RPMI8226 (cell line): ENCODE measurements at places on chromosomes 12 and 14.

DNA sequence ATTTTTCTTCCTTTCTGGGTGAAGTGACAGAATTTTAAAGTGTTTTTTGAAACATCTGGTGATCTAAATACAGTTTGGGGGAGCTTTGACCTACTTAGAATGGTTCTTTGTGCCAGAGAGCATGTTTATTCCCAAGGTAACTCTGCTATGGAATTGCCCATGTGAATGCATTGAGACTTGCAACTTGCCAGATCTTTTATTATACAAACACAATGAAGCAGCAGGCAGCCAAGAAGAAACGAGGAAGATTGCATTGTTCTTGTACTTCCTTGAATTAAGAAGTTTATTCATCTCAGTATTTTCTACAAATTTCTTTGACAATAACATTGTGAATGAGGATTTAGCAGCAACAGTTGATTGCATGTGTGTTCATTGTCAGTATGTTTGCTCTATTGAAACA, 55.5 kb downstream of the FGD4 start:
- DNase-seq: no peak

DNA sequence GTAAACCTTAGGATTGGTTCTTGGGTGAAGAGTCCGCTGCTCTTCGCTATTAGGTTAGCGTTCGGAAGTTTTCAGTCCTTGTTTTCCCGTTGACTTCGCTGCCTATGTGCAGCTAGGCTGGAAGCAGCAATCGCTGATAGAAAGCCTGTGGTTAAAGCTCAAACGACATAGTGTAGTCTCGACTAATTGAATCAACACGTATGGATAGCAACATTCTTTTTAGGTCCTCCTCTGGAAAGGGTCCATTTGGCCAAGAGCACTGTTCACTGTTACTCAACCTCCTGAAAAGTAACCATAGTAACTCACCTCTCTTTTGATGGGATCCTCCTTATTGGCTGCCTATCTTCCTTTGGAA, 355.5 kb downstream of the SNAPC1 start:
- no peak for DNase-seq

GRCh38 chr12:20420557-20420956, 52.2 kb downstream of the PDE3A start:
- DNase-seq: no peak

- DNase-seq: no peak
These were observed 146.4 kb downstream of the TMX1 start for GRCh38 chr14:51386411-51386810.

DNA sequence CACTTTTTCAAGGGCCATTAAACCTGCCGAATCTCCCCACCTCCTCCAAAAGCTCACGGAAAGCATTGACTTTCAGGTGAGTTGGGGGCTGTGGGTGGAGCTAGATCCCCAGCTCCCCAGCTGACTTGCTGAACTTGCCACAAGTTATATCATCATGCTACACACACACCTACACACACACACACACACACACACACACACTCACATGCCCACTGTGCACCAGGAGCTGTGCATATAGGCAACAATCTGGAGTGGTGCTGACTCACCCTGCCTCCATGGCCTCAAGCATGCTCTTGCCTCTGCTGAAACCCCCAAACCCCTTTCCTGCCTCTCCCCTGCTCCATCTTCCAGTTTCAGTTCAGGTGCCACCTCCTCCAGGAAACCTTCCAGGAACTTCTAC, 26.1 kb downstream of the SERPINA3 start:
- no peak for DNase-seq

DNA sequence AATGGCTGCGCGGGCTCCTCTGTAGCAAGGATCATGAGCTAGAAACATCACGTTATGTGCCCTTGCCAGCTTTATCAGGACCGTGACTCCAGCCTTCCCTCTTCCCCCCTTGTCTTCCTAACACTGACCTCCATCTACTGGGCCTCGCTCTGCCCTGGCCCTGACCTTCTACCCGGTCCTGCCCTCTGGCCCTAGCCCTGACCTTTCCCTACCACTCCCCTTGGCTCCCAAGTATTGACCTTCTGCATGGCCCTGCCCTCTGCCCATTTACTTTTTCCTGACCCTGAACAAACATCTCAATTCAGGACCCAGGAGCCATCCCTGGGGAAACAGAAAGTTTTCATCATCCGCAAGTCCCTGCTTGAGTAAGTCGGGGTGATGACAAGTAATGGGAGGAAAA, 2.0 kb downstream of the SOAT2 start:
- no peak for DNase-seq

DNA sequence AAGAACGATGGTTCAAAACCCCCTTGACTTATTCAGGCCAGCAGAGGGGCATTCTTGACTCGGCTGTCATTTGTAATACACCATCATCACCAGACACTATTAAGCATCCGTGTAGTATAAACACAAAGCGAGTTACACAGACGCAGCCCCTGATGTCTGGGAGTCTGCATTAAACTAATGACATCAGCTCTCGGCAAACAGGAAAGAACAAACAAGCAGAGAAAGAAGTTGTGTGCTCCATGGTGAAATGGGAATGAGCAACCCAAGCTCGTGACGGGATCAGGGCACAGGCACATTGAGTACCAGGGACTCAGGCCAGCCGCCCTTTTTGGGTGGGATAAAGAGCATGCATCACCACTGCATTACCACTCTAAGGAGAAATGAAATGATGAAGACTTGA, 460.1 kb downstream of the MED13L start:
- DNase-seq: no peak

DNA sequence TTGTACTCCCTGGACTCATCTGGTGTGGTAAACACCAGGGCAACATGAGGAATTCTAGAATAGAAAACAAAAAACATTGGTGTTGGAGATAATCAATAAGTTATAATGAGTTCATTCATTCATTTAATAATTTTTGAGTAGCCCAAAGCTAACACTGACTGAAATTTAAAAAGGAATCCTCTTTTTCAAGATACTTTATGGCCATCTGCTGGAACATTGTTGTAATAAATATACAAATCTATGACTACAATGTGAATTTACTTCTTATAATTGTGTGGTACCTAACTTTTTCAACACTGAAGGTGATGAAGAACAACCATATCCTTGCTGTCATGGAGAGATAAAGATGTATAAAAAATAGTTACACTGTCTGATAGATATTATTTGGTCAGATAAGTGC, 687.3 kb upstream of the MIS18BP1 start:
- DNase-seq: no peak

GRCh38 chr12:29159661-29160060, 10.6 kb downstream of the FAR2 start:
- no peak for DNase-seq

GRCh38 chr12:93539821-93540220, 32.7 kb upstream of the SOCS2 start:
- DNase-seq: no peak

DNA sequence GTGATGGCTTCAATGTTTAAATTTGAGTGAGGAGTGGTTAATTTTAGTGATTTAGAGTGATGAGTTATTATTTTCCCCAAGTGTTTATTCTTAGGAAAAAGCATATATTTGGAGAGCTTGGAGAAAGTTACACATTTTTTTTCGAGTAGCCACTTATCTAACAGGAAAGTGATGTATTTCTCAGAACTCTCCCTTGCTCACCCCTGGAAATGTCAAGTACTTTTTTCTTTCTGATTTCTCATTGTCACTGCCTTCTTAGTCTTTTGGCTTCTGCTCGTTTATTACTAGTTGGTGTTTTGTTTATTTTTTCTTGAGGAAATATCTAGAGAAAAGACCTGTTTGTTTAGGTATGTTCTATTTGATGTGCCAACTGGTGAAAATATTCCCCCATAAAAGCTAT, 58.8 kb downstream of the AEBP2 start:
- no peak for DNase-seq

DNA sequence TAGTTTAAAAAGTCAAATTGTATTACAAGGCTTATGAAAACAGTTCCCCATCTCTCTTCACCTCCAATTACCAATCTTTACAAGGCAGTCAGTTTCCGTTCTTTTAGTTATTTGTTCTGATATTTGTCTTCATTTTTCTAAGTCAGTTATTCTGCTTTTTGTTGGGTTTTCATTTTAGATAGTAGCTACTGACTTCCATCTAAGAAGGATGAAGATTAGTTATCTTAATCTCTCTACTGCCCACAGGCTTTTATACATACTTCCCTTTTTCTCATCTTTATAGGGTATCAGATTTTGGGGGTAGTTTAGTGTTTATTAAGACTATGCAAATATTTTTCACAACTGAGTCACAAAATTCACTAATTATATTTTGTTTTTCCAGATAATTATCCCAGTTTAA, 38.4 kb downstream of the FRS2 start:
- DNase-seq: no peak

- no peak for DNase-seq
These were observed 146.3 kb upstream of the CNOT2 start for GRCh38 chr12:70096759-70097410.

DNA sequence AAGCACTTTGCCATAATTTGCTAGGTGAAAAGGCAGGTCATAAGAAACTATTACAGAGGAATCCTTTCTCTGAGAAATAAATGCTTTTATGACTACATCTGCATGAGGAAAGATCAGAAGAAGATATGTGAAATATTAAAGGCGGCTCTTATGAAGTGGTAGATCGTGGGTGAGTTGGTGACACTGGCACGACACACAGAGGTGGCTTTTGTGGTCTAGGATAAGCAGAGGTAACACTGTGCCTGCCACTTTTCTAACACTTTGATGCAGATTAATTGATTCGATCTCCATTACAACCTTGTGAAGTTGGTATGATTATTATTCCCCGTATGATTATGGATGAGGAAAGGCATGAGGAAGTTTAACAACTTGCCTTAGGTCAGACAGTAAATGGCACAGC, 60.0 kb upstream of the ELK3 start:
- DNase-seq: no peak

GRCh38 chr12:94445662-94446061, 14.0 kb downstream of the CEP83 start:
- DNase-seq: no peak

GRCh38 chr12:6607751-6608591, 792 bp upstream of the CHD4 start:
- peak; percentile 78 for DNase-seq

GRCh38 chr12:96106137-96106536, 70.8 kb upstream of the LTA4H start:
- DNase-seq: no peak

- no peak for DNase-seq
These were observed 77.7 kb downstream of the PLXNC1 start for GRCh38 chr12:94225947-94226630.

- DNase-seq: no peak
These were observed 37.1 kb downstream of the NID2 start for GRCh38 chr14:52031781-52032180.

DNA sequence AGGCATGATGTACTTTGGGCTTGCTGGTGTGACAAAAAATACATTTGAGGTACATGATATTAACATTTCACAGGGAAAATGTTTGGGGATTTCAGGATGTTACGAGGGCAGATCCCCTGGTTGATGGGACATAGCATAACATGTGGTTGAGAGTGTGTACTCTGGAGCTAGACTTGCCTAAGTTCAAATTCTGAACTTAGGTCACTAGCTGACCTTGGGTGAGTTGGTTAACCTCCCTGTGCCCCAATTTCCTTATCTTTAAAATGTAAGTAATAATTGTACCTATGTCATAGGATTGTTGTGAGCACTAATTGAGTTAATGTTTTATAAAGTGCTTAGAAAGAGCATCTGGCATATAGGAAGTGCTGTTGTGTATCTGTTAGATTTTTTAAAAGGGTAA, 64.7 kb upstream of the ATF1 start:
- no peak for DNase-seq

DNA sequence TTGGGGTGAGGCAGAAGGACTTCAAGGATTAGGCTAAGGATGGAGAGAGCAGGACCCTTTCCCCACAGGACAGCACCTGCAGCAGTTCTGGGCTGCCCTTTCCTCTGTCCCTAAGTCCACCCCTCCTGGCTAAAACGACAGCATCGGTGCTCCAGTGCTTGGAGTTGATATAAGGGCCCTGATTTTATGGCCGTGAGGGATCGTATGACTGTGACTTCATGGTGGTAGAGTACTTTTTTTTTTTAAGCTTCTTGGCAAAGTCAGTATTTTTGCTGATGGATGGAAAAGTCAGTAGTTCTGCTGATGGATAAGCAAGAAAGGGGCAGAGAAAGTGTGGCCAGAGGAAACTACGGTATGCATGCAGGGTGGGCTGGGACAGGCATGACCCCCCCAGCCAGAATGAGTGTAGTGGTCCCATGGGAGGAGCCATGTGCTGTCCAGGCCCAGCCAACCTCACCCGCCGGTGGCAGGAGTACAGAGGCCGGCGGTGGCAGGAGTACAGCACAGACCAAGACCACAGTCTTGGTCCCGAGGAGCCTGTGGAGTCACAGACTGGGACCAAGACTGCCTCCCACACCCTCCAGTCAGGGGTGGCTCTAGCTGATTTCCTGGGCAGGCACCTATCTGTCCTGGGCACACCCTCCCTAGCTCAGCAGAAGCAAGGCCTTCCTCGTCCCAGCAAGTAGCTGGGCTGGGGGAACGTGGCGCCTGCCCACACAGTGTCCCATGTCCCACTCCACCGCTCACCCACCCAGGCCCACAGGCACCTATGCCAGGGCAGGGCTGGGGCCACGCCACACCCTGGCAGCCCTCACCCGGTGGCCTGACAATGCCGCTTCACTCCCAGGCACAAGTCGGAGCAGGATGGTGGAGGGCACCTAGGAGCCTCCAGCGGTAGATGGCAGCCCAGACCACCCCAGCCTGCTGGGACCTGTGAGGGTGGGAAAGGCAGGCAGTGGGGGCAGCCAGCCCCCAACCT, 46.3 kb downstream of the CCDC88C start:
- peak; percentile 51 for DNase-seq

GRCh38 chr12:62164036-62164435, 96.2 kb upstream of the USP15 start:
- DNase-seq: no peak
